Left lung (tissue), 14 donors: ENCODE measurements at places on chromosomes 7 and 10.

- no peak for DNase-seq
Observed at GRCh38 chr10:34775044-34775637, 40.0 kb downstream of the PARD3 start.

GRCh38 chr10:103490986-103491314, 2.6 kb upstream of the NEURL1 start:
- DNase-seq: no peak

GRCh38 chr10:21100871-21101514, 203.9 kb upstream of the NEBL start:
- no peak for DNase-seq

DNA sequence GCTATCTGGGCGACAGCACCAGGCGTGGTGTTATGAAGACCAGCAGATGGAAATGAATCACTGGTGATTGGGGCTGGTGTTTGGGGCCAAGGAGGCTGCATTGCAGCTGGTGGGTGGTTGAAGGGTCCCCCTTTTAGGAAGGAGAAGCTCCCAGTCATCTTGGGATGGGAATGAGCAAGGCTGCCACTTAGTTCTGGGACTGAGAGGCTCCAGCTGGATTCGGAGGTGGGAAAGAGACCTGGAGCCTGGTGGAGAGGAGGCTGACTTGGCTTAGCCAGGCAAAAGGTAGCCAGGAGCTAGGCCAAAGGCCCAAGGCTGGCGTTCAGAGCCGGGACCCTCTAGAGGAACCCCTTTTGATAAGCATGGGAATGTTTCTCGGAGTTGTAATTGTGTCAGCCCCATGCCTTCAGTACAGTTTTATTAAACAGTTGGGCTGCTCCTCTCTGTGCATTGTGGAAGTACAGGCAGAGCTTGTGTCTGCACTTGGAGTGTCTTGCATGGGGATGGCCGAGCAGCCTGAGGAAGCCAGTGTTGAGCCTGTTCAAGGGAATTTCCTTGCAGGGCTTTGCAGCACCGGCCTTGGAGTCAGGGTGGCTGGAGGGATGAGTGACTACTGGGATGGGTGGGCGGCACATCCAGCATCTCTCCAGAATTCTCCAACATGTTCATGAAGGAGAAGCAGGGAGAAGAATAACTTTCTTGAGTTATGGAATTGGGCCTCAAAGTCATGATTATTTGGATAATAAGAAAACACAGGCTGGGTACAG, 234.9 kb downstream of the BAMBI start:
- DNase-seq: no peak

DNA sequence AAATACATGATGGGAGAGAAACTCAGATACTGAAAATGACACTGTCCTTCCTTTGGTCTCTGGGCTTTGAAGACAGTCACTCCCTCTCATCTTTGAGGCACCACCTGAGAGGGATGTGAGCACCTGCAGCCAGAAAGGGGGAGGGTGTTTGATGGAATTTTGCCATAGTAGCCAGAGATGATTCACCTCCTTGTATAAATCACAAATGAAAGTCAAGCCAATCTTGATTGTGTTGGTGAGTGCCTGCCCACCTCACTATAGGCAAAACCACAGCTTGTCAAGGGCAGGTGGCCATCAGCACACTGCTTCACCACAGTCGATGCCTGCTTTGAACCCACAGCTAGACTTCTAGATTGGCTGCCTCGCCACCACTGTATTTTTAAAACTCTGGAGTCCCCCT, 48.2 kb downstream of the PON1 start:
- no peak for DNase-seq

- no peak for DNase-seq
Observed at GRCh38 chr10:87740254-87740655, 77.8 kb downstream of the ATAD1 start.

DNA sequence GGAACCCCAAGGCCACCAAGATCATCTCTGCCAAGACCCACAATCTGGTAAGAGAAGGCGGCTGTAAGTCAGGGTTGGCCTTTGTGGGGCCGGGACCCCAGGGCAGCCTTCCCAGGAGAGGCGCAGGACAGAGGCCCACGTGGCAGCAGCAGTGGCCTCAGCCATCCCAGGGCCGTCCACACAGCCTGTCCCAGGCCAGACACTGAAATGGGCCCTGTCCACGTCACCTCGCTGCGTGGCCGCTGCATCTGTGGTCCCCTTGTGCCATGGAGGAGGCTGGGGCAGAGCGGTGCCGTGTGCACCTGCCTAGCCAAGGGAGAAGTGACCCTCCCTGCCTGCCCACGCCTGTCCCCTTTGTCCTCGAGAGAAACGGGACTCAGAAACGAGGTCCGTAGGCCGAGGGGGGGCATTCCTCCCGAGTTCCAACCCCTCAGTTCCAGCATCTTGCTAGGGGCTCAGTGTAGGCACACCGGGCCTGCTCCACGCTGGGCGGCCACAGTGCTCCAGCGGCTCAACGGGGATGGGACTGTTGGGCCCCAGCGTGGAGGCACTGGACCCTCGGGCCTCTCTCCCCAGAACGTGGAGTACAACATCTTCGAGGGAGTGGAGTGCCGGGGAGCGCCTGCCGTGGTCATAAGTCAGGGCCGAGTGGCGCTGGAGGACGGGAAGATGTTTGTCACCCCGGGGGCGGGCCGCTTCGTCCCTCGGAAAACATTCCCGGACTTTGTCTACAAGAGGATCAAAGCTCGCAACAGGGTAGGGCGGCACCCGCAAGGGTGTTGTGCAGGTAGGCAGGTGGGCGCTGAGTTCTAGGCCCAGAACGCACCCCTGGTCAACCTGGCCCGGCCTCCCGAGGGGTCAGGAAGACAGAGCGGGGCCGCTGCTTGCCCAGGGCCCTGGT, 15.6 kb downstream of the DPYSL4 start:
- DNase-seq: no peak

DNA sequence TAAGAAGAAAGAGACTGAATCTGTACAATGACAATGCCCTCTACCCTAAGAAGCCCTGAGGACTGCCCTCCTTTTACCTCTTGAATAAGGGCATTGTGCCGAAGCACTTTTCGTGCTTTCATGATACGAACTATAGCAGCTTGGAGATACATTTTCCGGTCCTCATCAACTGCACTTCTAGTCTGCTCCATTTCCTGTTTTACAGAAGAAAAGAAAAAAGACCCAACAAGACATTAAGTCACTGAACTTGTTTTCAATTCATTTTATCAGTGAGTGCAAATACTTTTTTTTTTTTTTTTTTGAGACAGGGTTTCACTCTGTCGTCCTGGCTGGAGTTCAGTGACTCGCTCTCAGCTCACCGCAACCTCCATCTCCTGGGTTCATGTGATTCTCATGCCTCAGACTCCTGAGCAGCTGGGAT, 78.4 kb downstream of the CUL2 start:
- no peak for DNase-seq

DNA sequence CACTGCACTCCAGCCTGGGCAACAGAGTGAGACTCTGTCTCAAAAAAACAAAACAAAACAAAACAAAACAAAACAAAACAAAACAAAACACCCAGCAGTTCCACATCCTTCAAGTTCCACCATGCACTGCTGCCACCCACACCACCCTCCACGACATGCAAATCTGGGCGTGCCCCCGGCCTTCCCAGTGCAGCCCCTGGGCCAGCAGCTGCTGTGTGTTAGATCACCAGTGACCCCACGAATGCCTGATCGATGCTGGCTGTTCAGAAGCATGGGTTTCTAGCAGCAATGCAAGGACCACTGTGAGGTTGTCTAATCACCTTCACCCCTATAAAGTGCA, 36.3 kb downstream of the ELFN1 start:
- DNase-seq: no peak

DNA sequence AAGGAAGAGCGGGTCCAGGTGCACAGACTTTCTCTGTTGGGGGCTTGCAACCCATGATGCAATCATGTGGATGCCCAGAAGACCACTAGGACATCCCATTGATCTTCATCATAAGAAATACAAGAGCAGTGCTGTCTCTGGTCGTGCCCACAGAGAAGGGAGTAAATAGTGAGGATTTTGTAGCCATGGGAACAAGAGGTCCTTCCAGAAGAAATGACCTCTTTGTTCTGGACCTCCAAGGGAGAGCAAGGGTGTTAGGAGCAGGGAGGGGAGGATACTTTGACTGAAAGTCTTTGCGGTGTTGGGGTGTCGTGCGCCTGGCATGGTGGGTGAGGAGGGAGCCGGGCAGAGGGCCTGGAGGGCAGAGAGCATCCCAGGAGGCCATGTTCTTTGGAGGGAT, 55.0 kb upstream of the EN2 start:
- DNase-seq: no peak

DNA sequence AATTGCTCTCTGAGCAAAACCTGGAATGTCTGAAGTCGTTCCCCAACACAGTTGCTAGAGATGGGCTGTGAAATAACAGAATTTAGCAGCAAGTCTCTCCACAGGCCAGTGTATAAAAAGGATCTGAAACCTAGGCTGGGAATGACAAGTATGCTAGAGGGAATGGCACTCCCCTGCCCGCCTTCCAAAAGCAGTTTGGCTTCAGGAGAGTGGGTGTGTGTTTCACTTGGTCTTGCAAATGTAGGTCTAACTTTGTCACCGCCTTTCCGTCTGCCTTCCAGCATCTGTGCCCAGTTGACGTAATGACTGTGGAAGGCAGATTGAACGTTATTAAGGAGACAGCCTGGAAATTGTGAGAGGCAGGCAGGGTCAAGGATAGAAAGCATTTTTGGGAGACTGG, 18.0 kb upstream of the MTURN start:
- no peak for DNase-seq

GRCh38 chr7:18265611-18266281, 229.8 kb upstream of the HDAC9 start:
- DNase-seq: no peak

DNA sequence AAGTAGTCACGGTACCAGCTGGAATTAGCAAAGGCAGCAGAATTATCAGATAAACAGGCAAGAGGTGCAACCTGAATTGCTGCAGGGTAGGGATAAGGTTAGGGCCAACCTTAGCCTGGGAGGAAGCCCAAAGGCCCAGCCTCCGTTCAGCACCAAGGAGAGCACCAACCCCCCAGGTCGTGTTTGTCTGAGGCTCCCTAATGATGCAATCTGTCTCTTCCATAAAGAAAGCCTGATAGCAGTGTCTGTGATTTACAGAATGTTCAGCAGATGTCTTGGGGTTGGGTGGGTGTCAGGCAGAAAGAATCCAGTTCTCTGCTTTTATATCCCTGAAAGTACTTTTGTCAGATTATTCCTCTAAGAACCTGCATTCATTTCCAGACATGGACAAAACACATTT, 328.4 kb upstream of the AOAH start:
- no peak for DNase-seq

- no peak for DNase-seq
Observed at GRCh38 chr10:128864554-128865295, 602.3 kb upstream of the MGMT start.

- no peak for DNase-seq
Observed at GRCh38 chr7:55498142-55498541, 74.2 kb downstream of the VOPP1 start.

- DNase-seq: no peak
Observed at GRCh38 chr7:128167791-128168666, 73.0 kb upstream of the LEP start.
